Skeletal muscle cell (primary cell): ENCODE measurements at places on chromosomes 13 and 19.

- DNase-seq: no peak
Observed at GRCh38 chr19:11337080-11337479, 2.4 kb downstream of the RAB3D start.

DNA sequence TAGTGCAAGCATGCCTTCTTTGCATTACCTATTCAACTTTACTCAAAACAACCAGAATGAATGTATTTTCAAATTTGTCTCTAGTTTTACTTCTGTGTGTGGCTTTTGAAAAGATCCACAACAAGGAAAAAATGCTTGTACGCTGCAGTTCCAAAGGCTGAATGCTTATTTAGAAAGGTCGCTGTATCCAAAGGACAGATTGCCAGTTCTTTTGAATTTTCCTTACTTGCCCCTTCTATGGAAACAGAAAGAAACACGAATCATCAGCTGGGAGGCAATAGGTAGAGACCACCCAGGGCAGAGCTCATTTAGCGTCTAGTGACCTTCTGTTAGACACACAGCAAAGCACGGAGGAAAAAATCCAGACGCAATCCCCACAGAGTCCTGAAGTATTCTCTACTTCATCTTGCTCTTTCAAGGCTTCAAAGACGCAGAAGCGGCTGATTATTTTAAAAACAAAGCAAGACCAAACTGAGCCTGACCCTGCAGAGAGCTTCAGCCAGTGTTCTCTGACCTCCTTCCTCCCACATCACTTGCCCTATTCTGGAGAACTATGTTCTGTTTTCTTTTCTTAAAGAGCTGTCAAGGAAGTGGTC is 674.6 kb upstream of the SGCG start:
- DNase-seq: no peak

DNA sequence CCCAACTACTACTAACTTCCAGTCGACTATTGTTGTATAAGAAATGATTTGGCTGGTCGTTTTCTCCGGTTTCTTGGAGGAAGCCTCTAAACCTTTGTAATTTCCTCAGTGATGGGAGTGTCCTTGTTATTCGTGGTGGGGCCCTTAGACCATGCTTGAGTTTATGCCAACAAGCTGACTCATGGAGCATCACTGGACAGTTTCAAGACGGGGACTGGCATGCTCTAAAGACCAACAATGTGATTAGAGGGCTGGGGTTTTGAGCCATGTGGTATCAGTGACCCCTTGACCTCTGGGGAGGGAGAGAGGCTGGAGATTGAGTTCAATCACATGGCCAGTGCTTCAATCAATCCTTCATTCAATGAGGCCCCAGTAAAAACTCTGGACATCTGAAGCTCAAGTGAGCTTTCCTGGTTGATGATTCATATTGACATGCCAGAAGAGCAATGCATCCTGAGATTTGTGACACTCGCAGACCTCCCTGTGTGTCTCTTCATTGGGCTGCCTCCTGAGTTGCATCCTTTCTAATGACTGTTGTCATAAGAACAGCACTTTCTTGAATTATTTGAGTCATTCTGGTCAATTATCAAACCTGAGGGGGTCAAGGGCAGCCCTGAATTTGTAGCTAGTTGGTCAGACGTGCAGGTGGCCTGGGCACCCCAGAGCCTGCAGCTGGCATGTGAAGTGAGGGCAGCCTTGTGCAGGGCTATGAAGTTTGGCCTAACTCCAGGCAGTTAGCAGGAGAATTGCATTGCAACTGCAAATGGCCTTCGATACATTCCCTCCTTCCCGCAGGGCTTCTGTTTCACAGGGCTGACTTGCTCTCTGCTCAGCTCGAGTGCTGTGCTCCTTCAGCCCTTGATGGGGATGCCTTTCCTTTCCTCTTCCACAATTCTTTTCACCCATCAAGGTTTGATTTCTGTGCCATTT is 246.5 kb downstream of the FGF9 start:
- DNase-seq: no peak

DNA sequence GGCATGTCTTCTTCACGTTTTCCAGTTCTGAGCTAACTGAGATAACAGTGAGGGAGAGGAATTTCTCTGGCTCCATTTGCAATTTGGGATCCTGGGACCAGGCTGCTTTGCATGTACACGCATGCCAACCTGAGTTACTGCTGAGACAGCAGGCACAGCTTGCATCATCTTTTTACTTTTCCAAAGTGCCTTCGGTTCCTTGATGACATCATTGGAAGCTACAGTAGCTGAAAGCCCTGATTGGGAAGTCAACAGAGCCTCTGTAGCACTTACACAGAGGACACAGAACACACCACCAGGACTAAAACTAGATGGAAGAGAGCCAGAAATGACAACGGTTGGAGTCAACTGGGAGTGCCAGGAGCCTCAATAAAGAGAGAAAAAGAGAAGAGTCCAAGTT is 399.1 kb upstream of the GPC6 start:
- no peak for DNase-seq

- no peak for DNase-seq
Observed at GRCh38 chr13:94267581-94268366, 211.7 kb downstream of the DCT start.

GRCh38 chr13:58704953-58705352 is 1073.4 kb downstream of the PCDH17 start:
- no peak for DNase-seq

GRCh38 chr13:50125304-50125553 is 110.0 kb downstream of the KCNRG start:
- no peak for DNase-seq

DNA sequence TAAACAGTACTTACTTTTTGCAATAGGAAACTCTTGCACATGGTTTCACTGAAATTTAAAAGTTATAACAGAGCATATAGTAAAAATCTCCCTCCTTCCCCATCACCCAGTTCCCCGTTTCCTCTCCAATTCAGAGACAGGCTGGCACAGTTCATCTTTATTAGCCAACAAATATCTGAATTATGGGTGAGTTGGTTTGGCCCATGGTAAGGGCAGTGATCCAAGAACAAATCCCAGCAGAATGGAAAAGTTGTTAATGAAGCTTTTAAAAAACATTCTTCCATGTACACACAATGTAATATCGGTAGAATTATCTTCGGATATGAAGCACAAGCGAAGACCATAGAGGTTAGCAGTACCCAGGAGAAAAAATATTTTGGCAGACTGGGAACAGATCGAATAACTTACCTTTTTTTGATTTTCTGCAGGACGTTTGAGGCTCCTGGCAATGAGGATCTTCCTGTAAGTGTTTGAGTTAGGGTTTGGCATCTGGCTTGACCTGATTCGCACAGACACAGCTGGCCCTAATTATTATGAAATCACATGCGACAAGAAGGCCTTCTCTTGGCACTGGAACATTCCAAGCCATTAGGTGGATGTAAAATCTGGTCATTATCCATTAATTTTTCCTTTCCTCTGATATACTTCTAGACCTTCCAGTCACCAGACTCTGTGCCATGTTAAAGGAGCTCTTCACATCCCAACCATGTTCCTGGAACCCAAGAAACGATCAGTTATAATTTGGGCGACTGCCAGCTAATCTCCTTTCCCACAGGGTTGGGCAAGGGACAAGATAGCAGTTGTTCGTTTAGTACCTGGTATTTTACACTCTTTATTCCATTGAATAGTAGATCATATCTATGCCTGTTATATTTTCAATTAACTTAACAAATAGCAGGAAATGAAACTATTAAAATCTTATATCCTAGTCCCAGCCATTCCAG is 139.4 kb upstream of the TSC22D1 start:
- DNase-seq: no peak

DNA sequence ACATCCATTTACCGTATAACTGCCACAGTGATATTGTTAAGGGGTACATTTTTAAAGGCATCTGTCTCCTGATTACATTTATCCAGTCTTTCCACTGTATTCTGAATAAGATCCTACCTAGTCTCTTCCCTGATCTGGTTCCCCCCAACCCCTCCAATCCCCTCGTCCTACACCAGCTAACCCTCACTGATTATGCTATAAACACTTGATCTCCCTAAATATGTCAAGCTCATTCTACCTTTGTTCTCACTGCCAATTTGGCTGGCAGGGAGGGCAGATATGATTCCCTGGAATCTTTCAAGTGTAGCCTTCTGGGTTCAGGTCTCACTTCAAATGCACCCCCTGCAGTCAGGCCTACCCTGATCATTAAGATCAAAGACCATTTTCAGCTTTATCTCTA is 1379.8 kb upstream of the MIR17HG start:
- no peak for DNase-seq

DNA sequence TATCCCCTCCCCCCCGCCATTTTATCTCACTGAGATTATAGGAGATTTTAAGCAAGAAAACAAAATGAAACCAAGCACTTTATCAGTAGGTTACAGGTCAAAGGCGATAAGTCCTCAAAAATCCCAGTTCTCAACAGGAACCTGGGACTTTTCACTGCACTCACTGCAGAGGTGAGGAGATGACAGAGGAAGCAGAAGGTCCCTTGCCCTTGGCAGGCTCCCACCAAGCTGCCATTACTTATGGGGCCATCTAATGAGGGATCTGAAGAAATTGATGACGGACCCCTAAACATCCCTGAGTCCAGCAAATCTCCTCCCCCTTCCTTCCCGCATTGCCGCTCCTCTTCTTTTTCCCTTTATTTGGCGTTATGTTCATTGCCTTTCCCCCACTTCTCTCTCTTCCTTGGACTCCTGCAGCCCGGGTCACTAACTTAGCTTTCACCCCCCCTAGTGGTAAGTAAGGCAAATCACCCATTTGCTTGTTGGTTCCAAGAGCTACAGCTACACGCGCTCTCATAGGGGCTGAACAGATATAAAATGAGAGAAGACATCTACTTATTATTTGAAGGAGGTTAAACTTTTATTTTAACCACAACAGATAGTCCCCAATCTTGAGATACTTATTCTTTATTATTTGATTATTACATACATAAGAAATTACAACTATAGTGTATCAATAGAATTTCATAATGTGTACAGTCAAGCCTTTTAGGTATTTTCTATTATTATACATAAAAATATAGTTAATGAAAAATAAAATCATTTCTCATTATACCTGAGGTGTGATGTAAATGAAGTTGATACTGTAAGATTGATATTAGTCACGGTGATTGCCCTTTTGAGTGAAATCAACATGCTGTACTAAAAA is 52.0 kb upstream of the ARGLU1 start:
- DNase-seq: no peak

DNA sequence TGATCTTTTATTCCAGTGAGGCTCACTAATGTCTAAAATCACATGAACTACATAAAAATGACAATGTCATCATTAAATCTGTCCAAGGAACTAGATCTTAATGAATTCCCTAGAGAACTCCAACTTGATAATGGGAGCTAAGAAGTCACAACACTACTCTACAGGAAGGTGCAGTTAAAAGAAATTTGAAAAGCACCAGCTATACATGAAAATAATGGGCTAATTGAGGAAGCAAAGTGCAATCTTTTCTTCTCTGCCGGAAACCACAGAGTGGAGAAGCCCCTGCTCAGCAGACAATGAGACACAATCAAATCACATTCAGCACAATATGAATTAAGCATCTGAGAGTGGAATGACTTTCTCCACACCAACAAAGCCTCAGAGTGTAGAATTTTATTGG is 261.7 kb downstream of the LHFPL6 start:
- no peak for DNase-seq

DNA sequence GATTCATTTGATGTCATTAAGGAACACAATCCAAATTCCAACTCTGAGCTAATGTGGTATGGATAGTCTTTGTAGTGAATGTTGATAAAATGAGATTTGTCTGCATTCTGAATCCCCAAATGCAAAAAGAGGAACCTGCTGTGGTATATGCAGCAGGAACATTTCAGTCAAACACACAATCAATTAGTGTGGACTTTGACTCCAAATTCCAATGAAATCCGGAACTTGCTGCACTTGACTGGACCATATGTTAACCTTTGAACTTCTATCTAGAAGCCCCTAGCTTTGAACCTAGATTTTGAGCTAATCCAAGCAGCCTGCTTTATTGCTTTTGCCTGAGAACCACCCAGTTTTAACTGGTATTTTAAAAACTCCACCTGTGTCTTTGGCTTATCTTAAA is 341.3 kb downstream of the SPRY2 start:
- no peak for DNase-seq

- DNase-seq: no peak
Observed at GRCh38 chr13:44142540-44142867, 231.1 kb upstream of the SERP2 start.

DNA sequence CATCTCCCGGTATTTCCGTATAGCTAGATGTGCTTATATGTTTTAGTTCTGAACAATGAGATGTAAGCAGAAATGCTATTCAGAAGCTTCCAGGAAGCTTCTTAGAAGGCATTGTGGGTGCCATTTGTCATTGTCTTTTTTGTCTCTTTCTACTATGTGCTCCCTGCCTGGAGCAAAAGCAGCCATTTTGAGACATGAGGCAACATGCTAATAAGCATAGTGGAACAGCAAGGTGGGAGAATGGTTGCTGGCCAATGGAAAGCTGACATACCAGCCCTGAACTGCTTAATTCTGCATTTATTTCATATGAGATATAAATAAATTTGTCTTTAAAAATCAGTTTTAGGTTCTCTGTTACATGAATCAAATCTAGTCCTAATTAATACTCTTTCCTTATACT is 299.7 kb downstream of the LMO7 start:
- DNase-seq: no peak

- DNase-seq: no peak
Observed at GRCh38 chr13:20140487-20140886, 20.4 kb downstream of the GJA3 start.

DNA sequence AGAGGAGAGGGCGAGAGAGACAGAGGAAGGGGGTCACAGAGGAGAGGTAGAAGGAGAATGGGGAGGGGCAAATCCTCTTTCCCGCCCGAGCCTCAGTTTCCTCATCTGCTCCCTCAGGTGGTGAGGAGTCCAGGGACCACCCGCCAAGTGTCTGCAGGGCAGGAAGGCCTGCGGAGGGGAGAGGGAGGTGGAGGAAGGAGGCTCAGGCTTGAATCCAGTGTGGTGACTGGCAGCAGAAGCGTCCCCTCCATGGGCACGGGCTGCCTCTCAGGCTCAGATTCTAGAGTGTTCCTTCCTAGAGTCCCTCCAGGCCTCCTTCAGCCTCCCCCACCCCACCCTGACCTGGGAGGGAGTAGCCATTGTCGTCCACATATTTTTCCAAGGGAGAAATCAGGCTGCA is 16.5 kb upstream of the GARIN5A start:
- DNase-seq: no peak

- DNase-seq: no peak
Observed at GRCh38 chr13:97716746-97717145, 236.7 kb upstream of the IPO5 start.

DNA sequence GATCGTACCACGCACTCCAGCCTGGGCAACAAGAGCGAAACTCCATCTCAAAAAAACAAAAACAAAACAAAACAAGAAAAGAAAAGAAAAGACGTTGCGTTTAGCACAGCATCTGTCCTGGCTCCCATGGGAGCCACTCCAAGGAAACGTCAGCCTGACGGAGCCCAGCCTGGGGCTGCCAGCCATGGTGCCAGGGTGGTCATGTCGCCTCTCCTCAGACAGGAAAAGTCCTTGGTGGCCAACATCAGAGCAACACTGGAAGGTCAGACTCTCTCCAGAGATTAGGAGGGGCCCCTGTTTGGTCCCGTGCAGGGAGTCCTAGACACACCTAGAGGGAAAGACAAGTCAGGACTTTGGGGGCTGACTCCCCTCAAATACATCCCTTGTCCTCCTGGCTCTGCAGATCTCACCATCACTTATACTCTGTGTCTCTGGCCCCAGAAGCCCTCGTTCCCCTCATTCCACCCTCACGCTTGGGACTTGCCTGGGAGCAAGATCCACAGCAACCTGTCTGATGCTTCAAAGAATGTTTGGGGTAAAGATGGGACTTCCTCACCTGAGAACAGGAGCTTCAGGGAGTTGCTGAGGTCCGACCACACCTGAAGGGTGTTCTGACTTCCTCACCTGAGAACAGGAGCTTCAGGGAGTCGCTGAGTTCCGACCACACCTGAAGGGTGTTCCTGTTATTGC is 9.3 kb downstream of the LILRA4 start:
- DNase-seq: no peak
